Aorta (tissue), 5 donors: ENCODE measurements at places on chromosomes 1 and 21.

DNA sequence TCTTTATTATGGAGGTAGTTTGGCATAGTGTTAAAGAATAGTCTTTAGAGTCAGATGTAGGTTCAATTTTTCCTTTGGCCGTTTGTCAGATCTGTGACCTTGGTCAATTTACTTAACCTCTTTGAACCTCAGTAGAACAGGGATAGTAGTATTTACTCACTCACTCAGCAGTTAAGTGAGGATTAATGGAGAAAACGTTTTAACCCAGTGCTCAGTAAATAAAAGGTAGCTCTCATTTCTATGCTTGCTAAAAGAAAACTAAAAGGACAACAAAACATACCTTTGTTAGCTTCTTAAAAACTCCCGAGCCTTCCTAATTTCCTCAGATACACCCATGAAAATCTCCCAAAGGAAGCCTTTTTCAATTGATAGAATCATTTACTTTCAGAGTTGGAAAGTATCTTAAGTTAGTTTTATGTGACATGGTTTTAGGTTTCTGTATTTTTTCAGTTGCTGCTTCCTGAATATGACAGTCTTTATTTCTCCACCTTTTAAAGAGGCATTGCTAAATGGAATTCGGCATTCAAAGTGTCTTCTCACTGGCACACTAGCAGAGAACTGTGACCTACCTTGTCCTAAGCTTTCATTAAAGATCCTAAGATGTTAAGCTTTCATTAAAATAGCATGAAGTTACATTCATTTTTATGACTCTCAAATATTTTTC, 7.8 kb downstream of the ABCD3 start:
- no peak for DNase-seq

- no peak for DNase-seq
These were observed 17.9 kb downstream of the PROX1 start for GRCh38 chr1:214005708-214006107.

DNA sequence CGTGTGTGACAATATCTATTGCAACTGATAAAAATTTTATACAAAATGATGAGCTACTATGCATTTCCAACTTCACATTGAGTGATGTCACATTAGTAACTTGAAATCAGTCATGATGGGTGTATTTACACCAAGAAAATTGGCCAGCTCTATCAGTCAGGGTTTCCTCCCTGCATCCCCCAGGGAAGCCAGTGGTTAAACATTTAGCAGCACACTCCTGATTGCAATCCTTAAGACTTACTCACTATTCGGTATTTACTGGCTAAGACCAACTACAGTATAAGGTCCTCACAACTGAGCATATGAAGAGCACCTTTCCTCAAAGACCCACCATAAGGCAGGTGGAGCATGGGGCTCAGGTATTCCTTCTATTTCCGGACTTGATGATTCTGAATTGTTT, 41.3 kb upstream of the PTGFRN start:
- DNase-seq: no peak

DNA sequence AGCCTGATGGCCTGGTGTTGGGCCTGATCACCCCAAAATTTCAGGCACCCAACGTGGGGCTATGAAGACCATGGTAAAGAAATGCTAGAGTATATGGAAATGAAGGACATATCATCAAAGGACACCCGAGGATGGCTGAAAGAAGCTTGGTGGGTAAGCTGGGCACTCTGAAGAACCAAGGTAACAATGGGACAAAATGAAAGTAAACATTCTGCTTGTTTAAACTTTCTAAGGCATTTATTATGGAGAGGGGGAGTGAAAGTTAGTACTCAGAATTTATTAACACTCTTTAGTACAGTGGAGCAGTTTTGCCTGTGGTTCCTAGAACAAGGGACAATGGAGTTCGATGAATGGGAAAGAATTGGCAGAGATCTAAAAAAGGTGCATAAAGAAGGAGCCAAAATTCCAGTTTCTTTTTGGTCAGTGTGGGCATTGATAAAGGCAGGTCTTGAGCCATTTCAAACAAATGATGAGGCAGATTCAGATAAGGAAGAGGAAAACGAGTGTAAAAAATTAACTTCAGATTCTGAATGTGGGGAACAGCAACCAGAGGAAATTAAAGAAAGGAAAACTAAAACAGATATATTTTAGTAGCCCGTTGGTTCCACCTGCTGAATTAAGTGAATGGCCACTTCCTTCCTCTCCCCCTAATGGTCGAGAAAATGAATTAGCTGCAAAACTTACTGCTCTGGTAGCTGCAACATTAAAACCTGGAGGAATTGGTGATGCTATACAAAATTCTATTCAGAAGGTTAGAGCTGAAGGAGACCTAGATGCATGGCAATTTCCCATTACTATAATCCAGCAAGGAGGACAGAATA, 8.4 kb upstream of the PM20D1 start:
- DNase-seq: no peak

- no peak for DNase-seq
These were observed 7.6 kb downstream of the PEX19 start for GRCh38 chr1:160277330-160277729.

DNA sequence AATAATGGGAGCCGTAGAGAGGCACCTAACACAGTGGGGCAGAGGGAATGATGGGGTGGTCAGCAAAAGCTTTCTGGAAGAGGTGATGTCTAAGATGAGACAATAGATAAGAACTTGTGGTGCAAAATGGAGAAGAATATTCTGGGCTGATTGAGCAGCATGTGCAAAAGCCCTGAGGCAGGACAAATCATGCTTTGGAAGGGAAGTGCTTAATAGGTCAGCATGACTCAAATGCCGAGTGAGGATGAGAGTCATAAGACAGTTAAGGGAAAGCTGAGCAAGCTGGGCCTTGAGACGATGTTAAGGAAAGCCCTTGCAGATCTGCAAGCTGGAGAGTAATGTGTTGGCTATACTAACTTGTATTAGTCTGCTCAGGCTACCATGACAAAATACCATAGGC, 37.3 kb upstream of the ASB17 start:
- no peak for DNase-seq
